ENCODE measurements at places on chromosomes 7 and 10.

DNA sequence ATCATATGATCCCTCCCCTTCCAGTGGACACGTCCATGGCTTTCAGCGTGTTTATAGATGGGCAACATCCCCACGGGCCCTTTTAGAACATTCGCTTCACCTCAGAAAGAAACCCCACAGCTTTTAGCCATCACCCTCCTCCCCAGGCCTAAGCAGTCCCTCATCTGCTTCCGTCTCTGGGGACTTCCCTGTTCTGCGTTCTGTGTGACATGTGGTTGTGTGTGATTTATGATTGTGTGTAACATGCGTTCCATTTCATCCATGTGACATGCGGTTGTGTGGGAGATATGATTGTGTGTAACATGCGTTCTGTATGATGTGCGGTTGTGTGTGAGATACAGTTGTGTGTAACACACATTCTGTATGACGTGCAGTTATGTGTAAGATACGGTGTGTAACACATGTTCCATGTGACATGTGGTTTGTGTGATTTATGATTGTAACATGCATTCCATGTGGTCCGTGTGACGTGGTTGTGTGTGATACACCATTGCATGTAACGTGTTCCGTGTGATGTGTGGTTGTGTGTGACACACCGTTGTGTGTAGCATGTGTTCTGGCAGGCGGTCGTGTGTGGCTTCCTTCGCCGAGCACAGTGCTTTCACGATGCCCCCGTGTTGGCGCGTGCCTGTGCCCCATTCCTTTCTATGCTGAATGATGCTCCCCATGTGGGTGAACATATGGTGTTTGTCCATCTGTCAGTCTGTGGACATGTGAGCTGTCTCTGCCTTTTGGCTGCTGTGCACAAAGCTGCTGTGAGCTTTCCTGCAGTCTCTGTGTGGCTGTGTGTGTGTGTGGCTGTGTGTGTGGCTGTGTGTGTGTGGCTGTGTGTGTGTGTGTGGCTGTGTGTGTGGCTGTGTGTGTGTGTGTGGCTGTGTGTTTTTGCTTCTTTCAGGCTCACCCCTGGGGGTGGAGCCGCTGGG is 26.2 kb downstream of the PWWP2B start:
- DNase-seq: no peak

DNA sequence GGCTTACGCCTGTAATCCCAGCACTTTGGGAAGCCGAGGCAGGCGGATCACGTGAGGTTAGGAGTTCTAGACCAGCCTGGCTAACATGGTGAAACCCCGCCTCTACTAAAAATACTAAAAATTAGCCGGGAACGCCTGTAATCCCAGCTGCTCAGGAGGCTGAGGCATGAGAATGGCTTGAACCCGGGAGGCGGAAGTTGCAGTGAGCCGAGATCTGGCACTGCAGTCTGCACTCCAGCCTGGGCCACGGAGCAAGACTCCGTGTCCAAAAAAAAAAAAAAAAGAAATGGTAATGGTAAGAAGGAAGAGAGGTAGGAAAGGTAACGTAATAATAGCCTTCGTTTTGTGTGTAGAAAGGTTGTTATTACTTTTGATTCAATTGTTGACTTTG is 1.2 kb downstream of the HSPA14 start:
- no peak for DNase-seq

DNA sequence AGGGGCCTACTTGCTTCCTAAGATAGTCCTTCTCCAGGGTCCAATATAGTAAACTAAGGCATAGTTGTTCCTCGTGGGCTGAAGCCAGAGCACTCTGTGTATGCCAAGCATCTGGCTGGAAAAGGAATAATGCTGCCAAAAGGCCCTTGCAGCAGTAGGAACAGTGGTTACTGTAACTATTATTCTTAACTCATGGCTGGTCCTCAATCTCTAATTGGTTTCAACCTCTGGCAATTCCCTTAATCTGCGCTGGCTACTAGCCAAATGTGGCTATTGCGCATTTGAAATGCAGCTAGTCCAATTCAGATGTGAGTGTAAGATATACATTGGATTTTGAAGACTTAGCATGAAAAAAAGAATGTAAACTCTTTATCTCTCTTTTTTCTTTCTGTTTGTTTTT is 27.8 kb upstream of the LBX1 start:
- DNase-seq: no peak

GRCh38 chr7:6623589-6624245 is 8.3 kb downstream of the ZNF853 start:
- DNase-seq: no peak

- no peak for DNase-seq
Measured at GRCh38 chr7:98312201-98312600, 30.7 kb downstream of the BRI3 start.

DNA sequence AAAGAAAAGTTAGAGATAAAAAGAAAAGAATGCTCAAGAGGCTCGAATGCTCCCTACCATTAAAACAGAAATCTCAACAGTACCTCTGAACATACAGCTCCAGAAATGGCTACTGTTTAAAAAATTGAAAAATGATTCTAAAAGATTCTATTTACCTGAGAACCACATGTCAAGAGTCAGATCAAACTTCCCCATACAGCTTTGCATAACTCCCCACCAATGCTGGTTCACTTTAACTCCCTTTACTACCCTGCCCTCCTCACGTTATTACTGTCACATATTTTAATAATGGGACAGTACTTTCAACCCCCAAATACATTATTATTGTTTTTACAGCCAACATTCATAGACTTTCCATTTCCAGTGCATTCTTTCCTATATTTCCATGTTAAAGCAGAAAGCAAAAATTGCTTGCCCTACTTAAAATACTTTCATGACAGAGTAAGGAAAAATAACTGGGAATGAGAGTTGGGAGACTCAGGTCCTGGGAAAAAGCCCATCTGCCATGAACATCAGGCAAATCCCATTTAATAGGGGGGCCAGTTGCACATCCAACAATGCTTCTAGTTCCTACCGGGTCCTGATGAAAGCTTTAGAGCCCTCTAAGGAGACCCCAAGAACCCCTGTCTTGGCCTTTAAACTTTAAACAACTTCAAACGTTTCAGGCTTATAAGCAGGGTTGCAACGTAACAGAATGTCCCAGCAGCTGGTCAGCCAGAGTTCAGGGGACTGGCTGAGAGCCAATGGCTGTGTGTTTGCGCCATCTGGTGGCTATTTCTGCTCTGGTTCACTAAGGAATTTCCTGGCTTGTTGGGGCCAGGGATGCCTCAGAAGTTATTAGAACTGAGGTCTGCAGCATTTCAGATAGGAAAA is 247.4 kb downstream of the ELMO1 start:
- DNase-seq: peak; percentile 26

GRCh38 chr7:94540428-94540827 is 30.8 kb downstream of the CASD1 start:
- no peak for DNase-seq

GRCh38 chr7:50637725-50638643 is 72.8 kb upstream of the DDC start:
- no peak for DNase-seq

GRCh38 chr7:114670676-114671075 is 251.2 kb upstream of the MDFIC start:
- no peak for DNase-seq

DNA sequence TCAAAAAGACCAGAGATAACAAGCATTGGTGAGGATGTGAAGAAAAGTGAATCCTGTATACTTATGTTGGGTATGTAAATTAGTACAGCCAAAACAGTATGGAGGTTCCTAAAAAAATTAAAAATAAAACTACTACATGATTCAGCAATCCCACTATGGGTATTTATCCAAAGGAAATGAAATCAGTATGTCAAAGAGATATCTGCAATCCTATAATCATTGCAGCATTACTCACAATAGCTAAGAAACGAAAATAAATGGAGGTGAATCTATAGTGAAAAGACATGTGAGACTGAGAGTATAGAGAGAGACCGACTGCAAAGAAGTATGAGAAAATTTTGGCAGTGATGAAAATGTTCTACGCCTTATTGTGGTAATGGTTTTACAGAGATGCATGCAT is 139.2 kb upstream of the TMEM168 start:
- no peak for DNase-seq

- DNase-seq: no peak
Measured at GRCh38 chr7:94274828-94275227, 119.9 kb upstream of the COL1A2 start.

GRCh38 chr10:131567279-131568162 is 256.0 kb upstream of the TCERG1L start:
- DNase-seq: no peak

- DNase-seq: no peak
Measured at GRCh38 chr10:84059526-84059925, 79.8 kb upstream of the GHITM start.

DNA sequence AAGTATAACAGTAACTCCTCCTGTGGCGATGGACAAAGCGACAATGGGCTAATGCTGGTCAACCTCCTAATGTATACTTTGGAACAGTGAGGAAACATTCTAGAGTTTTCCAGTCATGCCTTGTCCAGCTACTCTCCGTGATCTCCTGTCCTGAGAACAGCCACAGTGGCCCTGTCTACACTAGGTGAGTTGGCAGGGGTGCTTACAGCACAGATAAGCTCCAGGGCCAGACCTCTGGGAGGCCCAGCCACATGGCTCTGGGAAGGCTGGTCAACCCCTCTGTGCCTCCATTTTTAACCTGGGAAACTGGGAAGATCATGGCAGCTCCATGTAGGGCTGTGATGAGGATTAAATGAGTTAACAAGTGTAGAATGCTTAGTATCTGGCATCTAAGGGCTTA is 57.0 kb downstream of the CLEC2L start:
- no peak for DNase-seq

- no peak for DNase-seq
Measured at GRCh38 chr10:59465088-59465487, 102.7 kb upstream of the FAM13C start.

DNA sequence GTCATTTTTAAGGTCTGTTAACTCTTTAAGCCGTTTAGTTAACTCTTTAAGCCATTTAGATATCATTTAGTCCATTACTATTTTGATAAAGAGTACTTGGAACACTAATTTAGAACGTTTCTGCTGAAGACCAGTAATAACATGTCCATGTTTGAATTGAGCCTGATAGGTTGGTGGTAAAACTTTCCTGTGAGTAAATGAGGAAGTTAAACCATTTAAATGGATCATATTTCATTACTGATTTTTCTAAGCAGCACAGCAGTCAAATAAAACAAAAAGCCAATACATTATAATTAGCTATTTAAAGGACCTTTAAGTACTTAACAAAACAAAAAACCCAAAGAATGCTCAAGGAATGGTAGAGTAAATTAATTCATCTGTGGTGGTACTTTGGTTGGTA is 29.4 kb downstream of the PHTF2 start:
- no peak for DNase-seq

GRCh38 chr7:138665249-138665648 is 35.9 kb downstream of the SVOPL start:
- no peak for DNase-seq

GRCh38 chr7:50594734-50595485 is 29.7 kb upstream of the DDC start:
- no peak for DNase-seq

DNA sequence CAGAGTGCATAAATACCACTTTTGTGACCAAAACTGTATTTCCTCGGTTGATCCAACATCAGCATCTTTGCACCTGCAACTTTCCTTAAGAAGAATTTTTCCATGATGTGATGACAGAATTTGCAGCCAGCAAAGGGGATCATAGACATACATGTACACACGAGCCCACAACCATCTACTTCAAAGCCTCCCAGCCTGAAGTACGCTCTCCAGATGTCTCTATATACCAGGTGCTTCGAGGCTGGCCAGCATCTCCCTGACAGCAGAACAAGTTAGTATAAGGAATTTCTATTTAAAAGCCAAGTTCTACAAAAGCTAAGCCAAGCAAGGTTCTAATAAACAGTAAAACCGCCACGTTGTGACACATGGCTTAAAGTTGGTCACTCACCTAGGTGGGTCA is 328.5 kb downstream of the KCNMA1 start:
- no peak for DNase-seq

DNA sequence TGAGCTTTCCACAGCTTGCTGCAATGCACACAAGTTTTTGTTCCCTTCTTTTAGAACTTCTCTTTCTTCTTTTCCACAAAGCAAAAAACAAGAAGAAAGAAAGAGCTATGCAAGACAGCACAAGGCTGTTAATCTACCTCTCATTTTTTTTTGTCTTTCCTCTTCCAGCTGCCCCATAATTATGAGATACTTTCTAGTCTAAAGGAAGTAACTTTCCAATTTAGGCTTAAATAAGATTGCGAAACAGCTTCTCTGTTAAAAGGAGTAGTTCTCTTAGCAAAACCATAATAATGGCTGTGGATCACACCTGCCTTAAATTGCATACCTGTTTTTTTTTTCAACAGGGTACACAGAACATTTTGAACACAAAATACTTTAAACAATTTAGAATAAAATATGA is 56.0 kb downstream of the NDUFB2 start:
- DNase-seq: no peak
